ENCODE measurements at places on chromosomes 16 and 17. TPM values are rescaled to one million over a fixed set of nuclear protein-coding genes. Genes with fewer than 3 reads are reported as not detected.

GRCh38 chr16:68306633-68307032 is 4.1 kb downstream of the SLC7A6OS start:
- DNase-seq, result no peak

DNA sequence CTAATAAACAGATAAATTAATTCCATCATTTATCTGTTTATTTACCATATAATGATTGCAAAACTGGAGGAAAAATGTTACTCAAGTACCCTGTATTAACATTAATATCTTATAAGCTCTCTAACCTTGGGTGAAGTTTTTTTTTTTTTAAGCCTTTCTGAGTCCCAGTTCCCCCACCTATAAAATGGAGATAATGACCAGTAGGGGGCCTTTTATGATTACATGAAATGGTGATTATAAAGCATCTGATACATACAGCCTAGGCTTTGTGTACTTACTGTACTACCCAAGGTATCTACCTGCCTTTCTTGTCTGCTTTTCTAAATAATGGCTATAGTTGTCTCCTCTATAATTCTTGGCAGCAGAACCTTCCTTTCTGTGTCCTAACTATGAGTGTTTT is 22.6 kb downstream of the LRRC36 start:
- DNase-seq, result no peak

GRCh38 chr16:65497571-65497970 is 375.7 kb upstream of the CDH11 start:
- no peak for DNase-seq

- DNase-seq, result no peak
These were observed 167.5 kb downstream of the PRKCA start for GRCh38 chr17:66469890-66470289.

The TP53TG3B gene
- not detected for total RNA-seq

The CHP2 gene
- not detected for total RNA-seq

The MAPT gene
- 39.3 TPM for total RNA-seq

The GNPTG gene
- 35.0 TPM for total RNA-seq

All from Right ventricle myocardium inferior (tissue), 1 donor.